ENCODE measurements at places on chromosomes 5 and 9. TPM values are rescaled to one million over a fixed set of nuclear protein-coding genes. Genes with fewer than 3 reads are reported as not detected.

Gene ZNF879
- 5.5 TPM for total RNA-seq

Gene CTNND2
- total RNA-seq: not detected

Gene SPATA31E1
- not detected for total RNA-seq

Gene FGF18
- 0.18 TPM for total RNA-seq

Gene SLC46A2
- total RNA-seq: not detected

Gene SRP19
- total RNA-seq: 71.3 TPM

Gene FAM200C
- total RNA-seq: 10.4 TPM

Gene WDR38
- total RNA-seq: not detected

Gene SLC6A3
- total RNA-seq: 0.23 TPM

GRCh38 chr9:114953959-114954358, 23.6 kb upstream of the TNFSF8 start:
- H3K36me3 ChIP-seq: no peaks in the 10 kb centered on the region
- no peaks in the 10 kb centered on the region for H3K27me3 ChIP-seq
- DNase-seq: no peak
- H3K27ac ChIP-seq: no peak overlapping the region
- H3K4me1 ChIP-seq: no peaks in the 10 kb centered on the region

DNA sequence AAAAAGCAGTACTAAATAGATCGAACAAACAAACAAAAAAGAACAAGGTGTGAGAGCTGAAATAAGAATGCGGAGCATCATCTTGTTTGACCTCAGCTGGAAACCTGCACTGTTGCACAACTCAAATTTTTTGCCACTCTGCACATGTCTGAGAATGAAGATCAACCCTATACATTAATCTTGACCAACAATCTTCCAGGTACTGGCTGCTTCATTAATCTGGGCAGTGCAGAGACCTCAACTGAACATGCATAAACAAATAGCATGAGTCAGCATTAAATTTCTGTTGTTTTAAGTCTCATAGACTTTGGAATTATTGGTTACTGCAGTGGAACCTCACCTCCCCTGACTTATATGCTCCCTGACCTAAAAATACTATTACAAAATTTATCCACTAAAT, 114.6 kb upstream of the FTMT start:
- no peaks in the 10 kb centered on the region for H3K27me3 ChIP-seq
- DNase-seq: no peak
- no peak overlapping the region for H3K4me3 ChIP-seq
- H3K36me3 ChIP-seq: no peaks in the 10 kb centered on the region

DNA sequence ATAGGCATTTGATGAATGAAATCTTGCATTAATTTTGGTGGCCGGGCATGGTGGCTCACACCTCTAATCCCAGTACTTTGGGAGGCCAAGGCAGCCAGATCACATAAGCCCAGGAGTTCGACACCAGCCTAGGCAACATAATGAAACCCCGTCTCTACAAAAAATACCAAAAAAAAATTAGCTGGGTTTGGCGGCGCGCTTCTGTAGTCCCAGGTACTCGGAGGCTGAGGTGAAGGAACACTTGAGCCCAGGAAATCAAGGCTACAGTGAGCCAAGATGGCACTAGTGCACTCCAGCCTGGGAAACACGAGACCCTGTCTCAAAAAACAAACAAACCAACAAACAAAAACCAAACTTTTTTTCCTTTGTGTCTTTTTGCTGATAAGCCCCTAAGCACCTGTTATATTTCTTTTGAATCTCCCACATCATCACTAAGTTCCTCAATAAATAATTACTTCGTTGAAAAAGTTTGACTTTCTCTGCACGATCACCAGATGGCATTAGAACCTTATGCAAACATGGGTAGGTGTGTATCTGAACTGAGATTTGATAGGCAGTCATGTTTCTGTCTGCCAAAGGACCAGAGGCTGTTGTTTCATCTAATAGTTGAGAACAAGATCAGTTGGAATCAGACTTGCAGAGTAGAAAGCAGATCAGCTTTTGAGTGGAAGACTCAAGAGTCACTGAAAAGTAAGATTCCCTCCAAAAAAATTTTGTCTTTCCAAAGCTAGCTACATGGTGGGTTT, 5.5 kb upstream of the MATR3 start:
- H3K27me3 ChIP-seq: no peaks in the 10 kb centered on the region
- no peaks in the 10 kb centered on the region for H3K4me1 ChIP-seq
- H3K36me3 ChIP-seq: peaks cover 29% of the 10 kb centered on the region
- no peak for DNase-seq
- H3K27ac ChIP-seq: no peak overlapping the region

GRCh38 chr5:32233696-32234447, 59.8 kb upstream of the GOLPH3 start:
- no peaks in the 10 kb centered on the region for H3K4me1 ChIP-seq
- no peak for DNase-seq
- H3K4me3 ChIP-seq: no peak overlapping the region

DNA sequence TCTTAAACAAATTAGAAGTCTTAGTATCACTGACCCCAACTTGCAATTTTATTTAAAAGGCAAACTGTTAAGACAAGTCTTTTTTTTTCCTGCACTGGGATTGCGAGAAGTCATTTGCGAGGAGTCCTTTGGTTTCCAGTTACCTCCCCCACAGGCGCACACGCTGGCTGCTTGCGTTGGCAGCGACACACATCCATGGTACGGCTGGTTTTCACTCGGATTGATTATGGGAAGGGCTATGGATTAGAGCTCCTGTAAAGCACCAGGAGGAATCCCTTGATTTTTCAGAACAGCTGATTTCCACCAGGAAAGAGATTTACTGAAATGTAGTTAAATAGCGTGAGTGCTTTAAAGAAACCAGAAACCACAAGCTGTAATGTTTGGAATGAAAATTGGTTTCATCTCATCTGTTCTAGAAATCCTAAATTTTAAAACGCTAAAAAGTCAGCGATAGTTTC, 737 bp downstream of the SLC1A3 start:
- peak overlapping the region; percentile 58 for H3K4me3 ChIP-seq
- H3K4me1 ChIP-seq: no peaks in the 10 kb centered on the region
- no peaks in the 10 kb centered on the region for H3K27me3 ChIP-seq
- peak; percentile 70 for DNase-seq

GRCh38 chr5:149333711-149334443, 11.4 kb upstream of the GRPEL2 start:
- H3K27ac ChIP-seq: no peak overlapping the region
- no peaks in the 10 kb centered on the region for H3K27me3 ChIP-seq
- DNase-seq: no peak
- H3K4me3 ChIP-seq: no peak overlapping the region
- peaks cover 3% of the 10 kb centered on the region for H3K4me1 ChIP-seq
- no peaks in the 10 kb centered on the region for H3K36me3 ChIP-seq

GRCh38 chr9:134258828-134259546, 67.3 kb upstream of the RXRA start:
- no peak overlapping the region for H3K27ac ChIP-seq
- H3K36me3 ChIP-seq: no peaks in the 10 kb centered on the region
- no peaks in the 10 kb centered on the region for H3K4me1 ChIP-seq
- no peak for DNase-seq
- no peak overlapping the region for H3K4me3 ChIP-seq
- H3K27me3 ChIP-seq: peaks cover 42% of the 10 kb centered on the region

- DNase-seq: no peak
- H3K27me3 ChIP-seq: no peaks in the 10 kb centered on the region
Measured at GRCh38 chr9:108078811-108079210, 589.2 kb upstream of the KLF4 start.

DNA sequence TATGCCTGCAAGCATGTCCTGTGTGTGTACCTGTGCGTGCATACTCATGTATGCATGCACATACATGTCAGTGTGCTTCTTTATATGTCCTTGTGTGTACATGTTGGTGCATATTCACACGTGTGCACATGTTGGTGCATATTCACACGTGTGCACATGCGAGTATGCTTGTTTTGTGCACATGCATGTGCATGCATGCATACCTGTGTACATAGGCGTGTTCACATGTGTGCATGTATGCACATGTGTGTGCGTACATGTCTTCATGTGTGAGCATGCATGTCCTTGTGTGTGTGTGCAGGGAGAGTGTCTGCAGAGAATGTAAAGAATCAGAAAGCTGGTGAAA, 72.2 kb upstream of the FCN2 start:
- H3K27ac ChIP-seq: no peak overlapping the region
- peaks cover 15% of the 10 kb centered on the region for H3K4me1 ChIP-seq
- H3K27me3 ChIP-seq: no peaks in the 10 kb centered on the region
- DNase-seq: no peak
- no peaks in the 10 kb centered on the region for H3K36me3 ChIP-seq

DNA sequence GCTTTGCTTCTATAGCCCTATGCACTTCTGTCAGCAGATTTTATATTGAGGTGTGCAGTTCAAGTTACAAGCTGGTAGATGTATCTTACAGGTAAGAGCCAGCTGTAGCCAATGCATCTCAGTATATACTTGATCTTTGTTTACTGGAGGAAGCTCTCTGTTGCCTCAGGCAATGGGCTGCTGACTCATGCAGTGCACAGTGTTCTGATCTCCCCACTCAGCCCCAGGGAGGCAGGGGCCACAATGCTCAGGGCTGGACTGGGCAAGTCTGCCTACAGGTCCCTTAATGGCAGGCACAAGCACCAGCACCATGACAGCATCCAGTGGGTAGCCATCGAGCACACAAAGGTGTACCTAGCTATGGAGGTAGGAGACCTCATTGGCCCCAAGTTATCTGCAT, 178.8 kb upstream of the CDH10 start:
- no peaks in the 10 kb centered on the region for H3K36me3 ChIP-seq
- peak; percentile 1 for DNase-seq
- no peak overlapping the region for H3K27ac ChIP-seq
- H3K27me3 ChIP-seq: no peaks in the 10 kb centered on the region
- no peak overlapping the region for H3K4me3 ChIP-seq
- H3K4me1 ChIP-seq: no peaks in the 10 kb centered on the region

DNA sequence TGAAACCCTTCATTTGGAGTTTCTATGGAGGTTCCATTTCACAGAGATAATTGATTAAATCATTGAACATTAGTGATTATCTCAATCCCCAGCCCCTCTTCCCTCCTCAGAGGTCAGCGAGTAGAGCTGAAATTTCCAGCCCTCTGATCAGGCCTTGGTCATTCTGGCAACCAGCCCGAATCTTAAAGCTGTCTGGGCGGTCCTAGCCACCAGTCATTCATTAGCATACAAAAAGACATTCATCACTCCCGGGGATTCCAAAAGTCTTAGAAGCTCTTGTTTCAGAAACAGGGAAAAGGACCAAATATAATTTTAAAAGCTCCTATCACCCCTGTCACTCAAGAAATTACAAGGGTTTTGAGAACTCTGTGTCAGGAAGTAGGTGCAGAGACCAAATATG, 41.3 kb downstream of the ZNF474 start:
- no peaks in the 10 kb centered on the region for H3K27me3 ChIP-seq
- no peak overlapping the region for H3K4me3 ChIP-seq
- H3K36me3 ChIP-seq: no peaks in the 10 kb centered on the region
- no peak for DNase-seq

DNA sequence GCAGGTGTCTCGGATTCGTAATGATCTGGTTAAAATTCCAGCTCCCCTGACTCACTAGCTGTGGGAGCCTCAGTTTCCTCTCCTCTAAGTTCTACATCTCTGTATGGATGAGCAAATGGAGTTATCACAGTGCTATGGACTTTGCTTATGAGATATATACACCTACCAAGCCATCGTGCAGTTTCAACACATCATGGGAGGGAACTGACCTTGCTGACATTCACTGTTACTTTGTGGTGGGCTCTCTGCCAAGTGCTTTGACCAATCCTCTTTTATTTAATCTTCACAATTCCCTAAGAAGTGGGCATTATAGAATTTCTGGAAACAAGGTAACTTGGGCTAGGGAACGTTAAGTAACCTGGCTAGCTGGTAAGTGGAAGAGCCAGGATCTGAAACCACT, 70.2 kb downstream of the PTPN3 start:
- no peak overlapping the region for H3K4me3 ChIP-seq
- no peaks in the 10 kb centered on the region for H3K27me3 ChIP-seq
- H3K27ac ChIP-seq: no peak overlapping the region
- DNase-seq: no peak
- no peaks in the 10 kb centered on the region for H3K4me1 ChIP-seq

GRCh38 chr9:95061916-95062595, 255.5 kb downstream of the FANCC start:
- H3K36me3 ChIP-seq: peaks cover 52% of the 10 kb centered on the region
- no peak overlapping the region for H3K4me3 ChIP-seq
- H3K4me1 ChIP-seq: peaks cover 57% of the 10 kb centered on the region
- H3K27me3 ChIP-seq: no peaks in the 10 kb centered on the region

- no peaks in the 10 kb centered on the region for H3K36me3 ChIP-seq
- no peaks in the 10 kb centered on the region for H3K4me1 ChIP-seq
- no peak for DNase-seq
- H3K27ac ChIP-seq: no peak overlapping the region
Measured at GRCh38 chr9:78871452-78872331, 574.8 kb downstream of the PSAT1 start.

- DNase-seq: no peak
- H3K4me1 ChIP-seq: no peaks in the 10 kb centered on the region
- H3K27ac ChIP-seq: no peak overlapping the region
- no peaks in the 10 kb centered on the region for H3K36me3 ChIP-seq
Measured at GRCh38 chr5:127608077-127608660, 40.7 kb upstream of the CTXN3 start.

GRCh38 chr9:37390759-37391158, 31.7 kb upstream of the GRHPR start:
- no peak overlapping the region for H3K4me3 ChIP-seq
- no peak overlapping the region for H3K27ac ChIP-seq
- H3K27me3 ChIP-seq: no peaks in the 10 kb centered on the region
- no peaks in the 10 kb centered on the region for H3K36me3 ChIP-seq
- H3K4me1 ChIP-seq: no peaks in the 10 kb centered on the region

DNA sequence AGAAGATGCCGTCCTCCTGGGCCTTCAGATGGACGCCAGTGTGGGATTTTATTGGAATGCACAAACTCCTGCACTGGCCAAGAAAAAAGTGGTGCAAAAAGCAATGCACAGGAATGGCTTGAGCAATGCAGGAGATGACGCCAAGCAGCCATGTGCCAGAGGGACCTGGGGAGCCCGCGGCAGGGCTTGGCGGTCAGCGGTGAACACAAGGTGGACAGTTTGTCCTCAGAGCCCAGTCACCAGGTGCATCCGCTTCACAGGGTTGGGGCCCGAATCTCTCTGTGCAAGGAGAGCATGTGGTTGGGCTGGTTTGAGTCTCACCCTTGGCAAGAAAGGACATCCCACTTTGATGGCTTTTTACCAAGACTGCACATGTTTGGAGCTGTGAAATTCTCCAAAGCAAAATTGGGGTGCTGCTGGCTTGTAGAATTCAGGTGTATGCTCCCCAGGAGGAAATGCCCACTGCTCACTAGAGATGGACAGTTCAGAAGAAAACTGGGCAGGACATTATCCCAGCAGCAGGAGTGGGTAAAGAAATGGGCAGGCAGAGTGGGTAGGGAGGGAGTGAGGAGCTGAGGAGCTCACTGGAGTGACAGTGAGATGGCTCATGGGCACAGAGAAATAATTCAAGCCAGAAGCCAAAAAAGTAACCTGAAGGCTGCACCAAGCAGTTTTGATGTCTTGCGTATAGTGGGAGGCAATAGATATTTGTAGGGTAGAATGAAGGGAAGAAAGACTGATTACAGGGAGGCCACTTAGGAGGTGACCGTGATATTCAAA, 463.9 kb downstream of the MTRR start:
- no peak overlapping the region for H3K4me3 ChIP-seq
- no peak for DNase-seq
- H3K36me3 ChIP-seq: no peaks in the 10 kb centered on the region
- no peaks in the 10 kb centered on the region for H3K27me3 ChIP-seq

All from SJCRH30 (cell line).